ENCODE measurements at places on chromosomes 16 and 17.

GRCh38 chr16:66494916-66495315 is 55.0 kb downstream of the TK2 start:
- no peak for DNase-seq

GRCh38 chr16:55275167-55275566 is 48.8 kb upstream of the IRX6 start:
- no peak for DNase-seq

DNA sequence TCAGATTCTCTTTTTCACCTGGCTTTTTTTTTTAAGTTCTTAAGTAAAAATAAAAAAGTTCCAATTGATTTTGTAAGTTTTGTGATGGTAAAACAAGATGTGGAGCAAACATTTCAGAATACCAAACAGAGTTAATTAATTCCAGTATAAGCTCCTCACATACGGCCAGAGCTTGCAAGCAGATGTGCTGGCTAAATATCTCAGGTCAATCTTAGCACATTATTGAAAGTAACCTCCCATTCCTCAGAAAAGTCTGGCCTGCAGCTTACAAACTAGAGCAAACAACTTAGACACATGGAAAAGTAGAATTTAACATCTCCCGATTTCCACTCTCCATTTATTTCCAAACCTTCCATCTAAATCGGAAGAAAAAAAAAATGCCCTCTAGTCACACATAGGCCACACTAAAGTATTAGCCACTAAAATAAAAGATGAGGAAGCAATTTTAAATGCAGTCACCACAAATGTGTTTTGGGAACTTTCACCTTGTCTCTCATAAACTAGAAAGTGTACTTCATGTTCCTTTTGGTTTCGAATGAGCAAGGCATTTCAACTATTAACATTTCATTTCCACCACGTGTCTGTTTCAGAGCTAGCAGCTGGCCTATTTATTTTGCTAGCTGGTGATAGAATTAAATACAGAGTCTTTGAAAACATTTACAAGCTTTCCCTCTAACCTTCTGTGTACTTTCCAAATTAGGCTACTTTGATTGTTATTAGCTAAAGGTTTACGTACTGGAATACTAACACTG is 143.3 kb downstream of the STX8 start:
- peak; percentile 81 for DNase-seq

DNA sequence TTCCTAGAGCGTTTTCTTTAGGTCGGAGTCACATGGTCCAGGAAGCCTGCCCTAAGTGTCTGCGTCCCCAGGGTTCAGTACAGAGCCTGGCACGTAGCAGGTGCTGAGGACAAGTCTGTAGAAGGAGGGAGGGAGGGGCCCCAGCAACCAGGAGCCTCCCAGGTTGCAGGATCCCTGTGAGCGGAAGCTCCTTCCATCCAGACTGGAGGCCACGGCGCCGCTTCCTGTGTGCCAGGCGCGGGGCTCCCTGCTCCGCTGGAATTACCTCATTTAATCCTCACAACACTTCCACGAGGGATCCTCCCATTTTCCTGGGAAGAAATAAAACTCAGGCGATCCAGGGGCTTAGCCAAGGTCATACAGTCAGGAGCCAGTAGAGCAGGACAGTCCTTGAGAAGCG is 22.1 kb downstream of the TRARG1 start:
- DNase-seq: no peak

Measured in fibroblast of villous mesenchyme (primary cell).